T-cell (primary cell): ENCODE measurements at places on chromosomes 12 and 14.

DNA sequence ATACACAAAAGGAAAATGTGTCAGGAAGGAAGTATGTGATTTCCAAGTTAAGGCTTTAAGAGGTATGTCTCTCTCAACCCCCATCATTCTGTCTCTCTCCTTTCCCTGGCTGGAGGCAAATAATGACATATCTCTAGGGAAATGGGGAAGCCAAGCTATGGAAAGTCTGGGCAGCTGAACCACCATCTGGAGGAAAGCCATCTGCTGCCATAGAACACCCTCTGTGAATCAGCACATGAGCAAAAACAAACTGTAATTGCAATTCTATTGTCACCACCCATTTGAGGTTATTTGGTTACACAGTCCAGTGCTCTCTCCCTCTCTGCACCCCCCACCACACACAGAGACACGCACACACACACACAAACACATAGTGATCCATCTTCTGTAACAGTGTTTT, 766.2 kb downstream of the FLRT2 start:
- no peak for DNase-seq

DNA sequence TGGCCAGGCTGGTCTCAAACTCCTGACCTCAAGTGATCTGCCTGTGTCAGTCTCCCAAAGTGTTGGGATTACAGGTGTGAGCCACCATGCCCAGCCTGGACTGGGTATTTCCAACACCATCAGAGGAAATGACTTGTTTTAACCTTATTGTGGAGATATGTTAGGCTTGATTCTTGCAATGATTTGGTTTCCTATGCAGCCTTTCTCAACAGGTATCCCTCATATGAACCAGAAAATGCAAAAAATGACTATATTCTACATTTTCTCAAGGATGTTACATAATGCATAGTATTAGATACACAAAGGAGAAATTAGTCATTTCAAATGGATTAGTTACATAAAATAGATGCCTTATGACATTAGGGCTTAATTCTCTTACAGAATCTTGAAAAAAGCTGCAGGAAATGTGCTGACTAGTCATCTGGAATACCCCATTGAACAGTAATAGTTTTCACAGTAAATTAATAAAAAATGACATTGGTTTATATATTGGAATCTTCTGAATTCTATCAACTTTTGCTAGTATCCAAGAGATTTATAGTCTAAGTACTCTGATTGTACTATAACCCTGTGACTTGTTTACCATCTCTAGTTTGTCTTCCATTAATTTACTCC, 132.6 kb downstream of the INSM2 start:
- DNase-seq = no peak

DNA sequence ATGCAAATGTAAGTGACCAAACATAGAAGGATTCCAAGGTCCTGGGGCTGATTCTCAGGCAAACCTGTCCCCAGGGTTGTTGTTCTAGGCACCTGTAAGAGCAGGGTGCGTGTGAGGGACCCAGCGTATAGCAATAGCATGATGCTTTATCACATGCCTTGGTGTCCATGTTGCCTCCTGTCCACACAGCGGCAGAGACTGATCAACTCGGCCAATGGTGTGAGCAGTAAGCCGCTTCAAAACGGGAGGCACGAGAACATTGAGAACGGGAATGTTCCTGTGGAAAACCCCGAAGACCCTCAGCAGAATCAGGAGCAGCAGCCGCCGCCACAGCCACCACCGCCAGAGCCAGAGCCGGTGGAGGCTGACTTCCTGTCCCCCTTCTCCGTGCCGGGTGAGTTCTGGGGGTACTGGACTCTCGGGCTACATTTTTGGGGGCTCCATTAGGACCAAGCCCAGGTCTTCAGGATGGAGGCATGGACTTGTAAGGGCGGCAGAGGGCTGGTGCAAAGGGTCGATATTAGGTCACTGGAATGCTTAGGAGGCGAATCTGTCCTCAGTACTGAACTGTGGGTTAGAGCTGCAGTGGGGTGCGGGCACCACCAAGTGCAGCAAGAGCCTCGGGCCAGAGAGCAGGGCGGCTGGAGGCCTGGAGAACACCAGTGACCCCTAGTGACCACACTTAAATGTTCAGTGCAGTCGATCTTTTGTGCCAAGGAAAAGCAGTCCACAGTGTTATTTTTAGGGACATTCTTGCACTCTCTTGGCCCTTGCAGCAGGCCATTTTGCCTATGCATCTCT, 57.2 kb upstream of the RIN3 start:
- DNase-seq = no peak

DNA sequence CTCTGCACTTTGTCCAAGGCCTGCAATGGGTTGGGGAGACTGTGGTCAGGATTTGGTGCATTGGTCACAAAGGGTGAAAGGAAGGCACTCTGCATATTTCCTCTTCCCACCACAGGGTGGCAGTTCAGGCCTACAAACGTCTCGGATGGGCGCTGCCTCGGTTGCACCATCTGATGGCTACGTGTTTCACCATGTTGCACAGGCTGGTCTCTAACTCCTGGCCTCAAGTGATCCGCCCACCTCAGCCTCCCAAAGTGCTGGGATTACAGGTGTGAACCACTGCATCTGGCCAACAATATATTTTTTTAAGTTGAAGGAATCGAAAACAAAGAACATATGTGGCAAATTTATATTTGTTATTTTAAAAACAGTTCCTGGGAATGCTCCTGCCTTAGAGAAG, 35.1 kb downstream of the TMBIM6 start:
- DNase-seq = peak; percentile 17

DNA sequence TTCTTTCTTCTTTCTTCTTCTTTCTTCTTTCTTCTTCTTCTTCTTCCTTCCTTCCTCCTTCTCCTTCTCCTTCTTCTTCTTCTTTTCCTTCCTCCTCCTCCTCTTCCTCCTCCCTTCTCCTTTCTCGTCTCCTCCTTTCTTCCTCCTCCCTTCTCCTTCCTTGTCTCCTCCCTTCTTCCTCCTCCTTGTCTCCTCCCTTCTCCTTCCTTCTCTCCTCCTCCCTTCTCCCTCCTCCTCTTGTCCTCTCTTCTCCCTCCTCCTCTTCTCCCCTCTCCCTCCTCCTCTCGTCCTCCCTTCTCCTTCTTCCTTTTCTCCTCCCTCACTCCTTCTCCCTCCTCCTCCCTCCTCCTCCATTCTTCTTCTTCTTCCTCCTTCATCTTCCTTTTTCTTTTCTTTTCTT, 44.5 kb downstream of the NUBPL start:
- DNase-seq = no peak

GRCh38 chr14:28057359-28058296, 709.0 kb upstream of the FOXG1 start:
- no peak for DNase-seq

DNA sequence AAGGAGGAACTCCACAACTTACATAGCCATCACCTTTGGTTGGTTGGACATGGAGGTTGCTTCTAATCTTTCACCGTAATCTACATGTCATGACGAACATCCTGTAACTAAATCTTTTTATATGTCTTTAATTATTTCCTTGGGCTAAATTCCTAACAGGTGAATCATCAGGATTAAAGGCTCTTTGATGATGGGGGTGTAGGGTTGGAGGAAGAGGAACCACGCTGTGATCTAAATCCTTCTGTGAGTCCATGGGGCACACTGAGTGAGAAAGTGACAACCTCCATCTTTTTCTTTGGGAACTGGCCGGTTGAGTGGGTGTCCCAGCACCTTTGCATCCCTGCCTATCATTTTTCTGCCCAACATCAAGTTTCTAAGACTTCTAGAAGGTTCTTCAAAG, 31.1 kb upstream of the MAP1LC3B2 start:
- no peak for DNase-seq

DNA sequence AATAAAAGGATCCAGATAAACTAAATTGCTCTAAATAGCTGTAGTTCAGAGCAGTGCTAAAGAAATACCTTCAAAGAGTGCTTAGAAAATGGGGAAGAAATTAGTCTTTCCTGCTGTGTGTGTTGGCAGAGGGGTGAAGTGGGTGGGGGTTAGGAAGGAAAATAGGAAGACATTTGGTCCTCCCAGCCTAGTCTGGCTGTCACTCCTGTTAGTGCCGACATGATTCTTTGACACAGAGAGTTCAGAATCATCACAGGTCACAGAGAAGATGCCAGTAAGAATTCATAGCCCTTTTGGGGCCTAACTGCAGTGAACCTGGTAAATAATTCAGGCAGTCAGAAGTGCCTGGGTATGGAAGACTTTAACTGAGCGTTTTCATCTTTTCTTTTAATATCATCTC, 74.8 kb downstream of the FLRT2 start:
- DNase-seq = no peak

DNA sequence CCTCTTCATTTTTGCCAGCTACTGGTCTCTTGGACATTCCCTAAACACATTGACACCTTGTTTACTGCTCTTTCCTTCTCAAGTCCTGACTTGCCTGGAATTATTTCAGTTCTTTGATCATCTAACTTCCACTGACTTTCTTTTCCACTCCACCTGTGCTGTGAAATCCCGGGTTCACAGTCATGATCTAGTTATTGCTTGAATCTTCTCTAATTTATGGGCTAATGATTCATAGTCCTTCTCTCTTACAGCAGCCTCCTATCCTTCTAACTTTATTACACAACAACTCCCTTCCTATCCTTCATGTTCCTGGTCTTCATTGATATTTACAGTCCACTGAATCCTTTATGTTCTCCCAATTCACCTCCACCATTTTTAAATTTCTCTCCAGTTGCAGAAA, 260.1 kb downstream of the C12orf75 start:
- no peak for DNase-seq

DNA sequence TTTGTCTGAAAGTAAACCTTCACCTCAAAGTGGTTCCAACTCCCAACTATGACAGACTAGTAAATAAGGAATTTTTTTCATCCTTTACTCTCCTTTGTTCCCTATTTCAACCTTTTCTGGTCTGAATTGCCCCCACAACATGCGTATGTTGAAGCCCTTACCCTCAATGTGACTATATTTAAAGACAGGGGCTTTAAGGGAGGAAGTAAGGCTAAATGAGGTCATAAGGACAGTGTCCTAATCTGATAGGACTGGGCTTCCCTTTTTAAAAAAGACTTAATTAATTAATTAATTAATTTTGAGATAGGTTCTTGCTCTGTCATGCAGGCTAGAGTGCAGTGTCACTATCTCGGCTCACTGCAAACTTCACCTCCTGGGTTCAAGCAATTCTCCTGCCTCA, 86.3 kb downstream of the VCPKMT start:
- no peak for DNase-seq

- no peak for DNase-seq
Measured at GRCh38 chr12:113277511-113277910, 56.2 kb downstream of the TPCN1 start.

- DNase-seq = no peak
Measured at GRCh38 chr12:4580281-4580688, 18.3 kb downstream of the DYRK4 start.

DNA sequence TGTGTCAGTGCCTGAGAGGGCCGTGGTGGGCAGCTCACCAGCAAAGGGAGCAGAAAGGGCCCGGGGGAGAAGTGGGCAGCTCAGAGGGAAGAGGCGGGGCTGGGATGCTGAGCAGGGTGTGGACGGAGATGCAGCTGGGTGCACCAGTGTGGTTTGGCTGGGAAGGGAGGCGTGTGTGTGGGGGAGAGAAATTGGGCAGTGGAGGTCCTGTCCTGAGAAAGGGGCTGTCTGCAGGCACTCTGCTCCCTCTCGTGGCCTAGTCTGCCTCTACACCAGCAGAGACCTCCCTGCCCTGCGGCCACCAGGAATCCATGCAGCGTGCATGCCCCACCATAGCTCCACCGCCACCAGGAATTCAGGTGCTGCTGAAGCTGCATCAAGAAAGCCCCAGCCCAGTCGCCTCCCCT, 6.4 kb downstream of the TMEM121 start:
- no peak for DNase-seq

DNA sequence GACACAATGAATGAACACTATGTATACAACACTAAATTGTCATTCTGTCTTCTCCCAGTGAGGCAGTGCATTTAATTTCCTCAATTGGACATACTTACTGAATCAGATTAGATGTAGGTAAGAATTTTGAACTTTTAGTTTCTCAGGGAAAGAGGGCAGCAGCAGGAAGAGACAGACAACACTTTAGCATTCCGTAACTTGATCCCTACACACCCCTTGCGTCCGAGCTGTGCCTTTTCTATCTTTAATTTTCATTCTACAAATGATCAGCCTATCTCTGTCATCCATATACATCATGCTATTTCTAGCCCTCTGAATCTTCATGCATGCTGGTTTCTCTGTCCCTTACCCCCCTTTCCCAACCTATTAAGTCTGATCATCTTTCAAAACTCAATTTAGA, 358.0 kb upstream of the RPL10L start:
- DNase-seq = no peak

DNA sequence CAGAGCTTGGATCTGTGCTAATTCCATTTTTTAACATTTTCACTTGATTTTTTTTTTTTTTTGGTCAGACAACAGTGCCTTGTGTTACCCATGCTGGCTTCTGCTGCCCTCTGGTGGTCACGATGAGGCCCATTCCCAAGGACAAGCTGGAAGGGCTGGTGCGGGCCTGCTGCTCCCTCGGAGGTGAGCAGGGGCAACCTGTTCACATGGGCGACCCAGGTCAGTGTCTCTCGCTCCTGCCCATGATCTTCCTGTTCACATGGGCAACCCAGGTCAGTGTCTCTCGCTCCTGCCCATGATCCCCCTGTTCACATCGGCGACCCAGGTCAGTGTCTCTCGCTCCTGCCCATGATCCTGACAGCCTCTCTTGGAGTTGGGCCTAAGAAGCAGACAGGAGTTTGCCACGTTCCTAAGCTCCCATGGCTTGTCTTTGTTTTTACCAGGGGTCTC, 59.4 kb downstream of the DGLUCY start:
- peak; percentile 74 for DNase-seq

DNA sequence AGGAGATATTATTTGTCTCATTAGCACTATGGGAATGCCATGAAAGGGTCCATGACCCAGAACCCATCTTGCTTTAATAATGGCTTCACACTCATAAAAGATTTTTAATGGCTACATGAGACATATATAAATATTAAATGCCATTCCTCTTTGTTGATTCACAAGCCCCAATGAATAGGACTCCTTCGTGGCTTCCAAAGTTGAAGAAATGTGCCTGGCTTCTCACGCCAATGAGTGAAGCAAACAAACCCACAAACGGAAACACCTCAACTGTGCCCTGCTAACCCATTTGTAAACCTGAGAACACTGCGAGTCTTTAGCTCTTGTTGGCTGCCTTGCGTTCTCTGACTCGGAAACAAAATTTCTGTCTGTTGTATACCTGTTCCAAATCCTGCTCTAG, 381.7 kb upstream of the DDHD1 start:
- DNase-seq = no peak

GRCh38 chr12:3418609-3419390, 72.2 kb upstream of the PRMT8 start:
- DNase-seq = no peak

DNA sequence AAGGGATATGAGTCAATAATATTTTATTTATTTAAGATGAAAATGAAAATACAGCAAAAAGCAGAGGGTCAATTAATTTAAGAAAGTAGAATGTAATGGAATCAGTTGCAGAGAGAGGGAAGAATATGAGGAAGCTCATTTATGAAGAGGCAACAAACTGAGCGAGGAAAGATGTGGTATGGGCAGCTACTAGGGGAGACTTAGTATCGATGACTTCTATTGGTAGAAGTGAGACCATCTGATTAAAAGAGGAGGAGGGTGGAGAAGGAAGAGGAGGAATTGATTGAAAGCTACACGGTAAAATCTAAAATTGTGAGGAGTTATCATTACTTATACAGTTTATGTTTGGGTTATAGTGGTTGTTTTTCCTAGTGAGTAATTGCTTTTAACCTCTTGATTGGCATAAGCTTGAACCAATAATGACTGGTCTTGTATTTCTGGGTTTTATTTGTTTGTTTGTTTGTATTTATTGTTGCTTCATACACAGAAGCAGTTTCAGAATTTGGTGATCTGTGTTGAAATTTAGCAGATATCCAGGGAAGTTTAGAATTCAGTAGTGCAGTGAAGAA, 121.0 kb downstream of the LRRIQ1 start:
- DNase-seq = no peak
